ENCODE measurements at places on chromosomes 7 and 10. TPM values are rescaled to one million over a fixed set of nuclear protein-coding genes. Genes with fewer than 3 reads are reported as not detected.

- no peak for DNase-seq
Observed at GRCh38 chr7:16564909-16565426, 38.3 kb downstream of the LRRC72 start.

DNA sequence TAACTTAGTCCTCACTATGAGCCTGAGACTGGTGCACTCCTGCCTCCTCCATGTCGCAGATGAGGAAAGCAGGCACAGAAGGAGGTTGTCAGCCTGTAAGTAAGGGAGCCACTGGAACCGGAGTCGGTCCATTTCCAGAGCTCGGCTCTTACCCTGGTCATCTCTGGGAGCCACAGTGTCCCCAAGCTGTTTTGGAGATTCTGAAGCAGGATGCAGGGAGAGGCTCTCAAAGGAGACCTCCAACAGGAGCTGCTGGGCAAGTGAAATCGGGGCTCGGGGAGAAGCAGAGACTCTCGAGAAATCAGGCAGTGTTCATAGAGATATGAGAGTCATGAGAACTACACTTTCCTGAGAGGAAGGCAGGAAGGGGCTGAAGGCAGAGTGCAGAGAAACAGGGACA lies 39.0 kb downstream of the VSTM4 start:
- DNase-seq: no peak

DNA sequence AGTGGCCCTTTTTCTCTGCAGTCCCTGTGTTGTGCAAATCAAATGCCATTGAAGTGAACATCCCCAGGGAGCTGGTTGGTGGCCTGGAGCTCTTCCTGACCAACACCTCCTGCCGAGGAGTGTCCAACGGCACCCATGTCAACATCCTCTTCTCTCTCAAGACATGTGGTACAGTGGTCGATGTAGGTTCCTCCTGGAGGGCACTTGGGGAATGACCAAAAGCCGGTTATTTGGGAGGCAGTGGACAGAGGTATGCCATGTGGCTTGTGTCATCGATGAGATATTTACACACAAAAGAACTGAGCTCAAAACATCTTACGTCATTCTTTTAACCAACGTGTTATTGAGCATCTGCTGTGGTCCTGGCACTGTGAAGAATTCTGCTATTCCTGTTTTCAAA lies 19.7 kb downstream of the OIT3 start:
- DNase-seq: no peak

DNA sequence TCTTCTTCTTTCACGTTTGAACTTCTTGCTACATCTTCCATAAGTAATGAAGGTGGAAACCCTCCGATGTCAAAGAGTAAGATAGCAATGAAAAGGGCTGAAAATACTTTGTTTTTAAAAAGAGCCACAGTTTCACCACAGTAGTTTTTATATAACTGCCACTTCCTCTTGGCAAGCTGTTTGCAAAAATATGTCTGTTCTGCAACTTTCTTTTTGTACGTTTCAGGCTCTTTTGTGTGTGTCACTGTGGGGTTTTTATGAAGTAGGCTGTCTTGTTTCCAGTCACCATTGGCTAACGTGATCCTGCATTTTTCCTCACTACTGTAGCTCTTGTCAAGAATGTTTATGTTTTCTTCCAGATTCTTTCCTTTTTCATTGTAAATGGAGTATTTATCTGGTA lies 55.6 kb downstream of the SLC16A9 start:
- DNase-seq: no peak

- no peak for DNase-seq
Observed at GRCh38 chr7:127782075-127782474, 130.1 kb downstream of the SND1 start.

DNA sequence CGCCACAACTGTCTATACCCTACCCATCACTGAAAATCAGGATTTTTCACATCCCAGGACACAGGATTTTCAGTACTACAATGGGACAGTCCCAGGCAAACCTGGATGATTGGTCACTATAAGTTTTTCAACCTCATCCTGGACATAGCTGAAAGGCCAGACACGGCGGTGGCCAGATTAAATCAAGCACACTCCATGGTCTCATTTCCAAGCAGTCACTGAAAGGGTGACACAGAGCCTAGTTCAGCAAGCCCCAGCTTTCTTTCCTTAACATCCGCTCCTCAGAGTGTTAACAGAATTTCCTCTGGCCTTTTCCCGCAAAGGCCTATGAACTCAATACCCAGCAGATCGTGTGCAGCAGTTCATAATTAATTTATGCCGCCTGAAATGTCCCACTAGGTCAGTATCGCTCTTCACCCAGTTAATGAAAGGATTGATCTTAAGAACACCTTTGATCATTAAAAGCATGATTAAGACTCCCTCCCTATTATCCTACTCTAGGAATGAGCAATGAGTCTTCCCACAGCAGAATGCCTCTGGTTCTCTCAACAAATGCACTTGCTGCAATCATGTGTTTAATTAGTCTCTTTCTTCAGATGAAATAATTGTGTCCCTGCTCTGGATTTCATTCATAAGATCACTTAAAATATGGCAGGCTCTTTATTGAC lies 104.0 kb upstream of the NANOS1 start:
- no peak for DNase-seq

DNA sequence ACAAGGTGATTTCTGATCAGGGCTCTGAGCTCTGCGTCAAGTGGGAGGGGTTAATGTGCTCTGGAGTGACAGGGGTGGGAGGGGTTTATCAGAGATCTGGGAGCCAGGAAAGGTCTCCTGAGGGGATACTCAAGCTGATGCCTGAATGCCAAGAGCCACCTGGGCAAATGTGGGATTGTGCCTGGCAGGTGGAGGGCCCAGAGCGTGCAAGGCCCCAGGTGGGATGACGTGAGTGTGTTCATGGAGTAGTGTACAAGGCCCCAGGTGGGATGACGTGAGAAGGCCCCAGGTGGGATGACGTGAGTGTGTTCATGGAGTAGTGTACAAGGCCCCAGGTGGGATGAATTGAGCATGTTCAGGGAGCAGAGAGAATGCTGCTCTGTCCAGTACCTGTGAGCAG lies 610.3 kb downstream of the PTPRN2 start:
- no peak for DNase-seq

DNA sequence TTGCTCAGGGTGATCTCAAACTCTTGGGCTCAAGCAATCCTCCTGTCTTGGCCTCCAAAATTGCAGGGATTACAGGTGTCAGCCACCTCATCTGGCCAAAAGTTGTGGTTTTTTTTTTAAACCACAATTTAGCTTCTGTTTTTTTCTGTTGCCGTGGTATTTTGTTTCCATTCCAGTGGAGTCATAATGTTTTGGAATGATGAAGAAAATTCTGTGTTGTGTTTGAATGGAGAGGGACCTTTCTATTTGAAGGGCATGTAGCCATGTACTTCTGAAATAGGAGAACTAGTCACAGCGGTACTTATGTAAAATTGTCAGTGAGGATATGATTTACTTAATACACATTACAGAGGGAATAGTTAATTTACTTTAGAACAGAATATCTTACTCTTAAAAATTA lies 201.3 kb downstream of the ARL4A start:
- DNase-seq: no peak

DNA sequence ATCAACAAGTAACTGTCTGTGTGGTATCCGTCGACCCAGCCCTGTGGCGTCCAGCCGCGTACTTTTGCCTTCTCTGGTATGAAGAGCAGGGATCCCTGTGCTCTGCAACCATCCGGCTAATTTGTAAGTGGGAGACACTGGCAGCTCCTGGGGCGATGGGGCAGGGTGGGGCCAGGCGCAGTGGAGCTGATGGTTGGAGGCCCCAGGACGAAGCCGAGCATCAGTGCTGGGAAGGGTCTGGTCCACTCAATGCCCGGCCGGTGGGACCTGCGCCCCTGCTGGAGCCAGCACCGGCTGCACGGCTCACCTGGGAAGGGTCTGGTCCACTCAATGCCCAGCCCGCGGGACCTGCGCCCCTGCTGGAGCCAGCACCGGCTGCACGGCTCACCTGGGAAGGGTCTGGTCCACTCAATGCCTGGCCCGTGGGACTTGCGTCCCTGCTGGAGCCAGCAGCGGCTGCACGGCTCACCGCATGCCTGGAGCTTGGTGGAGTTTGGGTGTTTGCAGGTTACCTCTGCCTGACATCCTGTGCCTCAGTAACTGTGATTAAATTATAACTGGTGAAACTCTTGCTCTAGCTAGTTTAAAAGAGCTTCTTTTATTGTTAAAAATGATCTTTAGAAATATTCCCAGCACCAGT lies 96.1 kb downstream of the NKX6-2 start:
- no peak for DNase-seq

- no peak for DNase-seq
Observed at GRCh38 chr7:33950047-33950714, 44.8 kb downstream of the BMPER start.

DNA sequence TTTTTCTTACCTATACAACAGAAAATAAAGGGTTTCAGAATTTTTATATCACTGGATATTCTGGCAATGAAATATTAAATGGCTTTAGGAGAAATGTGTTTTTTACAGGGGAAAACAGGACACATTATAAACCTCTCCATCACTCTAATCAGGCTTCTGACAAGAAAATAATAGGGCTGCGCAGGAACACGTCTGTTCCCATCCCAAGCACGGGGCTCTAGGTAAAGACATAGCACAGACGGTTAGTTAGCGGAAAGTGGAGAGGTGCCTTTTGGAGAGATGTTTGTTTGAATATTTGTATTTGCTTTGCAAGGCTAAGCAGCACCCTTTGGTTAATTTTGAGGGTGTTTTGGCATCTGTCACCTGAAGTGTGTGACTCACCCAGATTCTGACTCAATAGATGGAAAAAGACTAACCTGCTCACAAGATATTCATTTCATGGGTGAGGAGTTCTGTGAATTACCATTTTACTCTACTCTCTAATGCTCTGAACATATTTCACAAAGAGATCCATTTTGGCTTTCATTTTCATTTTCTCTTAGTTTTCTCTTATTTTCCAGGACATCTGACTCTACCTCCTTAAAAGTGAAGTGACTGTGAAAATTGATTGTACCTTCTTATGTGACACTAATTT lies 174.5 kb upstream of the AKR1E2 start:
- no peak for DNase-seq

- DNase-seq: no peak
Observed at GRCh38 chr7:66033471-66034385, 41.9 kb upstream of the ASL start.

- DNase-seq: no peak
Observed at GRCh38 chr7:142389544-142389943, 131.7 kb upstream of the PRSS58 start.

GRCh38 chr7:76166404-76167255 lies 35.1 kb upstream of the SRRM3 start:
- peak; percentile 87 for DNase-seq

DNA sequence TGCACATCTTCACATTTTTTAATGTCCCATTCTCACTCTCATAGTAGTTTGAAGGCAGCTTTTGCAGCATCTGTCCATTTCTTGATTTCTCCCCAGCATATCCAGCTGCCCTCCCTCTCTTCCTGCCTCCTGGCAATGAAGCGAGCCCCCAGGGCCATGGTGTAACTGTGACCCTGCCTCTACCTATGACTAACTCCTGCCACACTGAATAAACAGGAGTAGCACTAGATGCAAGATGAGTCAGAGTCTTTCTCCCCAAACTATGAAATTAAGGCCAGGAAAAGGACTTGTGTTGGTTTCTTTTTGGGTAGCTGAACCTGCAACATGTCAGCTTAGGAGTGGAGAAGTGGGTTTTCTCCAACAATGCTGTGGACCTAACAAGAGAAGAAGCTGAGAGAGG lies 329.0 kb downstream of the RNLS start:
- no peak for DNase-seq

DNA sequence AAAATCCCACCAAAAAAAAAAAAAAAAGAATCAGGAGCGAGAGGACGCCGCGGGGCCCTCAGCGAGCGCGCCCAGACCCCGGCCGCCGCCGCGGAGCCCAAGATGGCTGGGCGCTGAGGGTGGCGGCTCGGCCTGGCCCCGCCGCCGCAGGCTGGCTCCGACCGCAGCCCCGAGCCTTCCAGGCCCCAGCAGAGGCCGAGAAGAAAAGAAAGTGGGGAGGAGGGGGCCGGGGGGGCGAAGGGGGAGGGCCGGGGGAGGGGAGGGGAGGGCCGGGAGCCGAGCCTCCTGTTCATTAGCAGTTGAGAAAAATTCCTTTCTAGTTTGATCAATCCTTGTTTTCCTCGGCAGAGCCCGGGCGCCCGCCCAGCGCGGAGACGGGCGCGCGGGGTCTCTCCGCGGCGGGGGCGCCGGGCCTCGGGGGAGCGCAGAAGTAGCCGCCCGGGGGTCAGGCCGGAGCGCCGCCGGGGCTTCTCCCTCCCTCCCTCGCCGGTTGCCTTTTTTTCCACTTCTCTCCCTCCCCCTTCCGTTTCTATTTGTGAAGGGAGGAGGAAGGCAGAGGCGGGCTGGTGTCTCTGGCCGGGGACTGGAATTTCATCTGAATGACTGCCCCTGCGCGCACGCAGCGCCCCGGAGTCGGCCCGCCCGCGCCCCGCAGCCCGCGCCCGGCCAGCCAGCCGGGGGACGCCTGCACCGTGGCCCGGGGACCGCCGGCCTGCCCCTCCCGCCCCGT lies 778 bp upstream of the TRIM8 start:
- DNase-seq: no peak

DNA sequence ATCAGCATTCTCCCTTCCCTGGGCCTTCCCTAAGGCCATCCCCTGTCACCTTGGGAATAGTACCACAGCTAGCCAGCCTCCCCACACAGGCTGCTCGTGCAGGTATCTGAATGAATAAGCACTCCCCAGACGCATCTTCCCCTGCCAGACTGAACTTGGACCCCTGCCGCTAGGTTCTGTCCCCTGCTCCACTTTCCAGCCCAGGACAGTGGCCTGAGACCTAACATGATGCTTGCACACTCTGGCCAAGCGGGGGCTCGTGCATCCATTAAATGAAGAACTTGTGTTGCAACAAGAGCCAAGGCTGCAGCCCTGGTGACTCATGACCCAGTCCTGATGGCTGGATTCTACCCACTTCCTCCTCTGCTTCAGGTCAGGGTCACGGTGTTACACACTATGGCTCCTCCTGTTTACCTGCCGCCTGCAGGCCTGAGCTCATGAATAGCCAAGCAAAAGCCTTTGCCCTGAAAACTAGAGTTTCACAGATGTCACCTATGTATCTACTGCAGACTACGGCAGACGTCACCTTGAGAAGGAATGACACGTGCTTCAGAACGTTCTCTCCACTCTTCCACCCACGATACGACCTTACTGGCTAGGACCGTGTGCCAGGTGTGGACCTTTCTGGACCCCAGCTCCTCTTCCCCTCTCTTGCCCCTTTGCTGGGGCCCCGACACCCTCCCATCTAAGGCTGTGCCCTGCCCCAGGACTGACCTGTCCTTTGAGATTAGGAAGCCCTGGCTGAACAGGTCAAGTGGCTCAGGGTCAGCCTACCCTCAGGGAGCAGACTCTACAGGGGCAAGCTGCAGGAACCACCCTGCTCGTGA lies 6.5 kb downstream of the ASB13 start:
- DNase-seq: no peak

- DNase-seq: no peak
Observed at GRCh38 chr10:98486421-98486820, 39.7 kb upstream of the HPS1 start.

Gene GLCCI1
- 27.7 TPM for total RNA-seq

Gene SPDYE6
- not detected for total RNA-seq

Gene ASZ1
- total RNA-seq: not detected

Gene GIMAP6
- not detected for total RNA-seq

Gene AKR1C2
- 1.0 TPM for total RNA-seq

Gene ZNF239
- total RNA-seq: 10.3 TPM

Gene UTF1
- total RNA-seq: 21.7 TPM

Gene COL28A1
- total RNA-seq: 0.22 TPM

All from H1 (cell line).